ENCODE measurements at places on chromosomes 3 and 15.

DNA sequence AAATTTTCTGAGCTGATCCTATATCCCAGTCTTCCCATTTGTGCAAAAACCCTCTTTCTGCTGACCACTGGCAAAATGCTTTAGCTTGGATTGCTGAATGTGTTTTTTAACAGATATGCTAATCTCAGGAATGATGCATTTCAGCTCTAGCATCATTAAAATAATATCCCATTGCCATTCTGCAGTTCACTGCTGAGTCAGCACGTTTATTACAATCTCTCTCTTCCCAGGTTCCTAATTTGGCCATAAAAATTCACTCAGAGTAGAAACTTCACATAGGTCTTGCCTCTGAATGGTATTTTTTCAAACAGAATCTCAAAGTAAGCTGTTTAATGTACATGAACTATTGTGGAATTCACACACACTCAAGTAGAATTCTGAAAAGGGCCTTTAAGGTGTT is 509.6 kb upstream of the SUCLG2 start:
- DNase-seq, result no peak

DNA sequence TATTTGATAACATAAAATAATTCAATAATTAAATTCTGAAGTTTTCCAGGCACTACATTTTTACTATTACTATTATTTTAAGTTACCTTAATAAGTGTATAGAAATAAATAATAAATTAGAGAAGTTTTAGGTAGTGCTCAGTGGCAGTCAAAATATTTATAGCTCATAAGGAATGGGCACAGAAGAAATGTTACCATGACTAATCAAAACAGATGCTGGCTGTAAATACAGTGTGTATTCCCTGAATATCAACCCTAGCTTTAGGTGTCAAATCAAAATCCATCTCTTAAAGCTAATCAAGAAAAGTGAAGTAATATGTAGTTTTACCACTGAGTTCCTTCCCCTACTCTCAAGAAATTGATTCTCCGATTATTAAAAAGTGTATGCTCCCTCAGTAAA is 35.5 kb downstream of the ZBTB20 start:
- no peak for DNase-seq

GRCh38 chr3:150547045-150547741 is 606 bp downstream of the EIF2A start:
- DNase-seq, result no peak

GRCh38 chr3:72270072-72270681 is 485.2 kb upstream of the PROK2 start:
- DNase-seq, result no peak

DNA sequence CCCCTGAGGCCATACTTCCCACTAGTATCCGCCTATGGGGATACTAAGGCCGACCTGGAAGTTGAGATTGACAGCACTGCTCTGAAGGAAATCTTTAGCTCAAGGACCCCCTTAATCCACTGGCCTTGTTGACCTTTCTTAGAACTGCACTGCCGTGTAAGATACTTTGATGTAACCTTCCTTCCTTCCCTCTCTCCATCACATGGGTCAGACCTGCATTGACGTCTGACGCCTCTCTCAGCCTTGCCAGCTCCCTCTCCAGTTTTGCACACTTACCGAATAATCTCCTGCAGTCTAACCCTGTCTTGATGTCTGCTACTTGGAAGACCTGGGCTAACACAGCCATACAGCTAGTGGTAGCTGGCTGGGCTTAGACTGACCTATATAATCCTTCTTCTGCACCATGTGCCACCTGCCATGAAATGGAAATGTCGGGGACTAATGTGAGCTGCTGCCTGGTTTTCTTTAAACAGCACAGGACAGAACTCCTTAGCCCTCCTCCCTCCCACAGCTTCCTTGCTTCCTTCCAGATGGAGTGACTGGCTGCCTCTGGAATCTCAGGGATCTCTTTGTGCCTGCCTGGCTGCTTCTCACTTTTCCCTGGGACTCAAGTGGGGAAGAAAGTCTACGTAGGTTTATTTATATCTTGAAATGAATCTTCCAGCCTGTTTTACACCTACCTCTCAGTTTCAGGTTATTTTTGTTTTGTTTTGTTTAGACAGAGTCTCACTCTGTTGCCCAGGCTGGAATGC is 39.2 kb upstream of the HERC1 start:
- no peak for DNase-seq

GRCh38 chr3:9690451-9691450 is 12.9 kb upstream of the CPNE9 start:
- DNase-seq, result no peak

GRCh38 chr15:40739854-40740253 is 15.2 kb downstream of the RMDN3 start:
- no peak for DNase-seq

DNA sequence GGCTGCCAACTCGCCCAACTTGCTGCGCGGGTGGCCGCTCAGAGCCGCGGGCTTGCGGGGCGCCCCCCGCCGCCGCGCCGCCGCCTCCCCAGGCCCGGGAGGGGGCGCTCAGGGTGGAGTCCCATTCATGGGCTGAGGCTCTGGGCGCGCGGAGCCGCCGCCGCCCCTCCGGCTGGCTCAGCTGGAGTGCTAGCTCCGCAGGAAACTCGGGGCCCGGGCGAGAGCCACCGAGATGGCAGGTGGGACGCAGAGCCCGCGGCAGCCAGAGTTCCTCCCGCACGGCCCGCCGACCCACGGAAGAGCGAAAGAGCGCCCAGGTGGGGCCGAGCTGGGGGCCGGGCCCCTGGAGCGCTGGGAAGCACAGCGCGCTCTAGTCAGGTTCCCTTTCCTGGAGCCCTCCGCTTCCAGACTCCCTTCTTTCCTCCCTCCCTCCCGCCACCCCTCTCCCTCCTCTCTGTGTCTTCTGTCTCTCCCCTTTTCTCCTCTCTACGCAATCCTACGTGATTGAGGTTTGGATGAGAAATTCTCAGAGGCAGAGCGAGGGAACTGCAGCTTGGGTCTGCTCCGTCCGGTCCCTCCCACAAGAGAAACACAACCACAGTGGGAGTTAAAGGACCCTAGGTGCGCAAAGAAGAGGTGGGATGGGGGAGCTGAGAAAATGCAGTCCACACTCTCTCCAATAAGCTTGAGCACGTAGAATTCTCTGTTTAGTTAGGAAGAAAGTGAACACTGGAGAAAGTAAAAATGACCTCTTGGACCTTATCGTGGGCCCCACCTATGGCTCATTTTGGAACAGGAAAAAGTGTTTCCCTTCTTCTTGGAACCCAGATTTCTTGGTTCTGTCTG is 317.3 kb downstream of the FGF12 start:
- DNase-seq, result no peak

DNA sequence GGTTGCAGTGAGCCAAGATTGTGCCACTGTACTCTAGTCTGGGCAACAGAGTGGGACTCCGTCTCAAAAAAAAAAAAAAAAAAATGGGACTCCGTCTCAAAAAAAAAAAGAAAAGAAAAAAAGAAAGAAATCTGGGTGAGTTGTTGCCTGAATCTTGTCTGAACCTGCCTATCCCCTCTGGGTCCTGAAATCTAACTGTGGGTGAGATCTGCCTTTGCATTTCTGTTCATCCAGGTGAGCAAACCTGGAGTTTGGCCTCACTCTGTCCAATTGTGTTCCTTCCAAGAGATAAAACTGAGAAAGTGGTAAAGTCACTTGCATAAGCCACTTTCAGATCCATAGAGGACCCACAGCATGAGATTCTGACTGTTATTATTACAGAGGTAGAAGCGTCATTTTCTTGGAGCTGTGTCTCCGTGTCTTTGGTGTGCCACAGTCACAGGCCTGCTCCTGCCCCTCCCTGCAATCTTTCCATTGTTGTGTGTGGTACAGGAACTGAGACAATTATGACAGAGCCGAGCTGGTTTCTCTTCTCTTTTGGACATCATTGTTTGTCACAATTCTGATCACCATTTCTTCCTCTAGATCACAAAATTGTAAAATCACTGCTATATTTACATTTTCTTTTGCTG is 235.9 kb downstream of the LPP start:
- no peak for DNase-seq

- no peak for DNase-seq
These were observed 22.2 kb upstream of the MAGEF1 start for GRCh38 chr3:184733971-184734608.

DNA sequence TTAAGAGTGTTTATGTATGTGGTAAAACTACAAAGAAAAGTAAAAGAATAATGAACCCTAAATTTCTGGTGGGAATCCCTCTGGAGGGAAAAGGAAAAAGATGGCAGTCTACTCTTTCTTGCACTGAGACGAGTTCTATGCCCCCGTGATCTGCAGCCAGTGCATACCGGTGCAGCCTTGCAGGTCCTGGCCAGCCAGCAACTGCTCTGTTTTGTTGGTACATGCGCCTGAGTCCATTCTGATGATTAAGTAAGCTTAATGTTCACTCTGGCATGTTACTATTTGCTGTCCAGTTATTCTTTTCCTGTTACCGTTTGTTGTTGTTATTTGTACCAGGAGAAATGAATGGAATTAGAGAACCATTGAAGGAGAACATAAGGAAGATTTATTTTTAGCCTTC is 95.1 kb upstream of the TMC3 start:
- no peak for DNase-seq

- no peak for DNase-seq
These were observed 138.4 kb downstream of the PLCL2 start for GRCh38 chr3:17023006-17023664.

- no peak for DNase-seq
These were observed 88.6 kb downstream of the LRIG1 start for GRCh38 chr3:66411961-66412887.

- DNase-seq, result no peak
These were observed 169.0 kb upstream of the SLC24A5 start for GRCh38 chr15:47951781-47952180.

- no peak for DNase-seq
These were observed 37.5 kb downstream of the TGFBR2 start for GRCh38 chr3:30643763-30644462.

- no peak for DNase-seq
These were observed 132.7 kb upstream of the TPRG1 start for GRCh38 chr3:189038773-189039745.

All from SHP77 treated with DMSO at 0.1 percent for 48 hours (cell line).